ENCODE measurements at places on chromosomes 11 and 22. TPM values are rescaled to one million over a fixed set of nuclear protein-coding genes. Genes with fewer than 3 reads are reported as not detected.

Gene SYT8
- total RNA-seq = 0.71 TPM

Gene TRIM22
- total RNA-seq = 78.1 TPM

Gene OR2D2
- total RNA-seq = 0.14 TPM

Gene CHCHD10
- 20.0 TPM for total RNA-seq

Gene MYBPC3
- 0.09 TPM for total RNA-seq

Gene TEX54
- total RNA-seq = not detected

Gene C11orf42
- not detected for total RNA-seq

Gene DDTL
- 1.3 TPM for total RNA-seq

Measured in thymus (tissue), 14 donors.